ENCODE measurements at places on chromosomes 5 and 9. TPM values are rescaled to one million over a fixed set of nuclear protein-coding genes. Genes with fewer than 3 reads are reported as not detected.

DNA sequence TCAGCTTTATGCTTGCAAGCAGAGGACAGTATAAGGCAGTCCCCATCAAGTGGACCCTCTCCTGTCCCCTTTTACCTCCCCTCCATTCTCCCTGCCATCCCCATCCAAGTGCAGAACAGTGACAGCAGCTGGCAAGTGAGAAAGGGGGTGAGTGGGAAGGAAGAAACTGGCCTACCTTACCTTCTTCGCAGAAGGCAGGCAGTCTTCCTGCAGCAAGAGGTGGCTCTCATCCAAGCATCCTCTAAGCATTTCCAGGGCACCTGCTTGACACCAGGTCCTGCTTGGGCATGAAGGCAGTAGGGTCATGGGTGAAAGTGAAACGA lies 77.3 kb upstream of the SH3PXD2B start:
- no peak for DNase-seq

DNA sequence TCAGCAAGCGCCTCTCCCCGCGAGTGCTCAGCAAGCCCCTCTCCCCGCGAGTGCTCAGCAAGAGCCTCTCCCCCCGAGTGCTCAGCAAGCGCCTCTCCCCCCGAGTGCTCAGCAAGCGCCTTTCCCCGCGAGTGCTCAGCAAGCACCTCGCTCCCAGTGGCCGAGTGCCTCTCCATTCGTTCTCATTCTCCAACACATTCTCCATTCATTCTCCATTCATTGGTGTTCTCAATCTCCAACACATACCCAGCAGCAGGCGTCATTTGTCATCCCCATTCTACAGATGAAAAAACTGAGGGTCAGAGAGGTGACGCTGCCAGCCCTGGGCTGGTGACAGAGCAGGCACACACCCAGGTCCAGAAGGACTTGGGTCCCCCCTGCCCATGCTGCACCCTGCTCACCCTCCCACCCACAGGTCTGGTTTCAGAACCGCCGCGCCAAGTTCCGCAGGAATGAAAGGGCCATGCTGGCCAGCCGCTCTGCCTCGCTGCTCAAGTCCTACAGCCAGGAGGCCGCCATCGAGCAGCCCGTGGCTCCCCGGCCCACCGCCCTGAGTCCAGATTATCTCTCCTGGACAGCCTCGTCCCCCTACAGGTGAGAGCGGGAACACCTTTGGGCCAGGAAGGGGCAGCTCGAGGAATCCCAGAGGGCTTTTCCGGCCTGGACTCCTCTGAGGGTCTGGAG lies 32.5 kb downstream of the PTGES start:
- no peak for DNase-seq

Gene BRINP1
- total RNA-seq, result 0.59 TPM

Gene MEGF10
- 4.7 TPM for total RNA-seq

Gene RMRP
- 94,985 TPM for total RNA-seq

GRCh38 chr9:34195143-34195542 lies 16.3 kb downstream of the UBAP1 start:
- no peak for DNase-seq

GRCh38 chr5:81371354-81371876 lies 22.5 kb downstream of the ACOT12 start:
- no peak for DNase-seq

Data from skin of body (tissue), 3 donors.